ENCODE measurements at places on chromosomes 4 and X.

DNA sequence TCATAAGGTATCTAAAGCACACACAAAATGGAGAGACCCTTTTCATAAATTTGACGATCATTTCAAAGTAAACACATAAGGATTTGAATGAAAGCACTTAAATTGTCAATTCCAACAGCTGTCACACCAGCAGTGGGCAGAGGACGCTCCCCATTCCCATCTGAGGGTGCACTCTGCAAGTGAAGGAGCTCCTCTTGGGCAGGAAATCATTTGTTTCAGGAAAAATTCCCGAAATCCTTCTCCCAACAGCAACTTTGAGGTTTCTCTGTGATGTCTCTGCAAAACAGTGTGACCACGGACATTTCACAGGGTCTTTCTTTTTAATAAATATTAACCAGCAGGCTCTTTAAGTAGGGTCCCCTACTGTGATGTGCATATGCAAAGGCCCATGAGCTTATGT, 111.0 kb downstream of the EPHA5 start:
- no peak for DNase-seq

DNA sequence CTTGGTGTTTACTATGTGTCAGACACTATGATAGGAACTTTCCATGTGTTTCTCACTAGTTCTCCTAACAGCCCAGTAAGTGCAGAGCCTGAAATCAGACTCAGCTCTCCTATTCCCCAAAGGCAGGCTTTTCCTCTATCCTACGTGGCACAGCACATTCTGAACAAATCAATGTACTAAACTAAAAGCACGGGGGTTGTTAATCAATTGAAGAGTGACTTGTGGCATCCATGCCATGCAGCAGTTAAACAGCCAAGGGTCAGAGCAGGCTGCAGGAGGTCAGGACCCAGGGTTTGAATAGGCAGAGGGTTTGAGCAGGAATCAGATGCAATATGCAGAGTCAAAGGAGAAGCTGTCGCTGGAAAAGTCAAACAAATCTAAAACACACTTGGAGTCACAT, 289.7 kb upstream of the LDB2 start:
- no peak for DNase-seq

- DNase-seq: no peak
Measured at GRCh38 chrX:19513383-19513782, 1.9 kb downstream of the MAP3K15 start.

GRCh38 chr4:72208421-72209075, 176.7 kb downstream of the NPFFR2 start:
- no peak for DNase-seq

- DNase-seq: no peak
Measured at GRCh38 chr4:95155759-95156451, 392.9 kb downstream of the UNC5C start.

DNA sequence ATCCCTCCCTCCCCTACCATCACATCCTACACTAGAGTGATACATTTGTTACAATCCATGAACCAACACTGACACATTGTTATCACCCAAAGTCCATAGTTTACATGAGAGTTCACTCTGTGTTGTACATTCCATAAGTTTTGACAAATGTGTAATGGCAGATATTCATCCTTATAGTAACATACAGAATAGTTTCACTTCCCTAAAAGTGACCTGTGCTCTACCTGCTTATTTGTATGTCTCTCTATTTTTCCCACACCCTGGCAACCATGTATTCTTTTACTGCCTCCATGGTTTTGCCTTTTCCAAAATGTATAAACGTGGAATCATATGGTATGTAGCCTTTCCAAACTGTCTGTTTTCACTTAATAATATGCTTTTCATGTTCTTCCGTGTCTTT, 42.2 kb upstream of the HPGD start:
- DNase-seq: no peak

GRCh38 chrX:154981116-154981411, 41.5 kb downstream of the F8 start:
- DNase-seq: no peak

- no peak for DNase-seq
Measured at GRCh38 chr4:19534159-19534558, 717.5 kb upstream of the SLIT2 start.

DNA sequence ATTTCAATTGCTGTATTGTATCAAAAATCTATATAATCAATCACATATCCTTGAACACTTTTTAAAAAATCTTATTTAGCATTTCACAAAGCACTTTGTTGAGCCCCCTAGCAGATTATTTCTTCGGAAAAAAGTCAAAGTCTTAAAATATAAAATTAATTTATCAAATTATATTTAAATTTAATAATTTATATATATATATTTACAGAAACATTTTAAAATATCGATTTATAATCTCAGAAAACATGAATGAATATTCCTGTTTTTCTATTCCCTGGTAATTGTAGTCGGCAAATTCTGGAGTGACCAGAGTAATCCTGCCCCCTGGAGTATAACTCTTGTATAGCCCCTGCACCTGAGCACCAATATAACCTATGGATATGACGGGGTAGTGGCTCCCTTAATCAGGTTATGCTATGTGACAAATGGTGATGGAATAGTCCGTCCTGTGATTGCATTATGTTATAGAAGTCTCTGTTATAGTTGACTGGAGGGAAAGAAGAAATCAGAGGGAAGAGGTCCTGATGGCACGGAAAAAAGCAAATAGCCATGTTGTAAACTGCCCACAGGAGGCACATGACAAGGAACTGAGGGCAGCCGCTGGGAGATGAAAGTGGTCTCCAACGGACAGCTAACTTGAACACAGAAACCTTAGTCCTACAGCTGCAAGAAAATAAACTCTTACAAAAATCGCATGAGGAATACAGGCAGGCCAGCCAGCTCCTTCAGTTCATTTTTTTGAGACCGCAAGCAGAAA, 1092.3 kb downstream of the ARAP2 start:
- no peak for DNase-seq

DNA sequence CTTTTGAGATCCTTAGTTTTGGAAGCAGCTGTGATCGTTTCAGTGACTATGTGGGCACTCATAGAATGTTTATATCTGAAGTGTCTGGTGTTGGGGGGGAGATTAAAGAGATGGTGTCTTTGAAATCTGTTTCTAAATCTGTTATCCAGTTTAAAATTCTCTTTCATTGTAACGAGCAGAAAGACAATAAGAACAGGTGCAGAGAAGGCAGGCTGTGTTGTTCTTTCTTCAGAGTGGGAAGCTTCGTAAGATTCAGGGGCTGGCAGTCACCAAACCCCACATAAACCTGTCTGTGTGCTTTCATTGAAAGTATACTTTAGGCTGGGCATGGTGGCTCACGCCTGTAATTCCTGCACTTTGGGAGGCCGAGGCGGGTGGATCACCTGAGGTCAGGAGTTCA, 16.3 kb upstream of the DHRSX start:
- no peak for DNase-seq

GRCh38 chrX:1591863-1592469, 562 bp downstream of the AKAP17A start:
- no peak for DNase-seq
